ENCODE measurements at places on chromosomes 5 and 9. TPM values are rescaled to one million over a fixed set of nuclear protein-coding genes. Genes with fewer than 3 reads are reported as not detected.

- H3K27me3 ChIP-seq: no peaks in the 10 kb centered on the region
- H3K4me3 ChIP-seq: no peak overlapping the region
- no peak for DNase-seq
- no peaks in the 10 kb centered on the region for H3K4me1 ChIP-seq
Observed at GRCh38 chr5:145701404-145701803, 133.7 kb downstream of the PRELID2 start.

DNA sequence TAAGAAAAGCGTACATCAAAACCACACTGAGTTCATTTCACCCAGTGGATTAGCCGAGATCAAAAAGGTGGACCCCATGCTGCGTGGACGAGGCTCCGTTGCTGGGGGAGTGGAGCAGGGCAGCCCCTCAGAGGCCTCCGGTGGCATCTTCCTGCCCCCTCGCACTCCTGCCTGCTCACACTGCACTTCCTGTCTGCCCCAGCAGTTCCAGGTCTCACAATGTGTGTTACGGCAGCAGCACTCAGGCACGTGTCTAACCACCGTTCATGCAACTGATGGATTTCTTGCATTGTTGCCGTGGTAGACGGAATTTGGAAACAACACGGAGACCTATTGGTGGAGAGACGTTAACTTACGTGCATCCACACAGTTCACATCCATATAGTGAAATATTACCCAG is 196.6 kb upstream of the OTULINL start:
- no peak overlapping the region for H3K4me3 ChIP-seq
- peak overlapping the region; percentile 59 for H3K27ac ChIP-seq
- no peak for DNase-seq
- H3K4me1 ChIP-seq: peaks cover 5% of the 10 kb centered on the region
- no peaks in the 10 kb centered on the region for H3K36me3 ChIP-seq

DNA sequence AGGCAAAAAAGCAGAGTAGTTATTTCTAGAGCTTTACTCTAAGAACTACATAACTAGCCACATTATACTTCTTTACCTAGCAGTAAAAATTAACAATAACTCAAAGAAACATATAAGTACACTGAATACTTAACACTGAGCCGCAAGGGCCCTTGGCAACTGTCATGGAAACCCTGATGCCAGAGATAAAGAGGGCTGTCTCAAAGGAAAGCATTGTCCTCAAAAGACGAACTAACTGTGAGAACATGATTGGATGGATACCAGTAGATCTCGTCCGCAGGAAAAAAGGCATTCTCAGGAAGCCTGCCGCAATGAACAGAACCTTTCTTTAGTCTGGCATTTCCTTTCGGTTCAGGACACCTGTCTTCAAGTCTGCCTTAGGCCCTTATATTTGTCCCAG is 379.0 kb upstream of the SLC30A5 start:
- no peak overlapping the region for H3K27ac ChIP-seq
- no peak for DNase-seq
- no peaks in the 10 kb centered on the region for H3K27me3 ChIP-seq
- H3K36me3 ChIP-seq: no peaks in the 10 kb centered on the region
- H3K4me1 ChIP-seq: no peaks in the 10 kb centered on the region
- no peak overlapping the region for H3K4me3 ChIP-seq

DNA sequence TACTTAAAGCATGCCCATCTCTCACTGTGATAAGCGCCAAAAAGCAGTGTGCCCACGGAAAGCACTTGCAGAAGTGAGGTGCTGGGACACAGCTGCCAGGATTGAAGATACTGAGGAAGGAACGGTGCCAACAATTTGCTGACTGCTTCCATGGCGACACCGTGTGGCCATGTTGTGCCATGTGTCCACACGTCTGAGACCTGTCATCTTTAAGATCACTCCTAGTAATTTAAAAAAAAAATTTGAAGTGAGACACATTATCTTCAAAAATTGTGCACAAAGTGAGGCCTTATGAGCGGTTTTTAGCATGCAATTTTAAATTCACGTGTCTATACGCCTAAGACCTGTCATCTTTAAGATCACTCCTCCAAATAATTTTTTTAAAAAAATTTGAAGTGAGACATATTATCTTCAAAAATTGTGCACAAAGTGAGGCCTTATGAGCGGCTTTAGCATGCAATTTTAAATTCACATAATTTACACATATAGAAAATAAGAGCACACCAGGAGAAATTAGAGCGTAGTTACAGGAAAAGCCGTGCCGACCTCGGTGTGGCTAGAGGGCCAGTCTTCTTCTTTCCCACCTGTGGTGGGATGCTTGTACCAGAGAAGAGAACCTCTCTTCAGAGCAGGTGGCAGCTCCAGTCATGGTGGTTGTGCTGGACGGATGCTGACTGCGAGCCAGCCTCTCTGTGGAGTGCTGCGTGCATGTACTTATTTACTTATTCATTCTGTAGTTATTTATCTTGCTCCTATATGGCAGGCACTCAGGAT is 21.4 kb upstream of the FLT4 start:
- H3K36me3 ChIP-seq: no peaks in the 10 kb centered on the region
- DNase-seq: peak; percentile 76
- H3K27me3 ChIP-seq: no peaks in the 10 kb centered on the region
- H3K4me1 ChIP-seq: no peaks in the 10 kb centered on the region
- no peak overlapping the region for H3K4me3 ChIP-seq
- H3K27ac ChIP-seq: no peak overlapping the region

- no peaks in the 10 kb centered on the region for H3K27me3 ChIP-seq
- no peak overlapping the region for H3K27ac ChIP-seq
- DNase-seq: no peak
- H3K4me1 ChIP-seq: no peaks in the 10 kb centered on the region
- H3K36me3 ChIP-seq: no peaks in the 10 kb centered on the region
- H3K4me3 ChIP-seq: no peak overlapping the region
Observed at GRCh38 chr5:77558266-77558665, 66.2 kb upstream of the WDR41 start.

GRCh38 chr5:581266-581665 is 30.9 kb upstream of the CEP72 start:
- H3K4me1 ChIP-seq: no peaks in the 10 kb centered on the region
- peak; percentile 7 for DNase-seq
- no peaks in the 10 kb centered on the region for H3K36me3 ChIP-seq
- no peak overlapping the region for H3K27ac ChIP-seq

CCL27 gene
- 3.1 TPM for total RNA-seq

DNA sequence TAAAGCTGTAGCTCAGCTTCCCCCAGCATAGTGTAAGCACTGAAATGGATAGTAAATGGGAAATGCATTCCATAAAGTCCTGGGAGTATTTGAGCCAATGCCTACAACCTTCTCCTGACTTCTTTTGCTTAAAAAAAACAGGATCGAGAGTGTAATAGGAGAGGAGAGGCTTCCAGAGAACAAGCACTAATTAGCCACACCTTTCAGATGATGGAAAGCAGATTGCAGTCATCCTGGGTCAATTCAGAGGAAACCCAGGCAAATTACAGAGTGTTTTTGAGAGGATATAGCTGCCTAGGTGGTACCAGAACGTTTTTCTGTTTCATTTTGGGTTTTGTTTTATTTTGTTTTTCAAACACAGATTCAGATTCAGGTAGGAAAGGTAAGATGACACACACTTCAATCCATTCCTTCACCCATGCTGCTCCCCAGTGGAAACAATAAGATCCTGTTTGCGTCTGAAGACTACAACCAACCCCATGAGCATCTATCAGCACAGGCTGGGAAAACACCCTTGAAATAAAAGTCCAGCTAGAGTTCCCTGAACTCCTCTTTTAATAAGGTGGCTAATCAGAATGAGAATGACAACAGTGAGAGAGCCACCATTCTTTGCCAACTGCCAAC is 95.6 kb downstream of the RFK start:
- no peaks in the 10 kb centered on the region for H3K36me3 ChIP-seq
- no peaks in the 10 kb centered on the region for H3K27me3 ChIP-seq
- no peak overlapping the region for H3K4me3 ChIP-seq
- H3K27ac ChIP-seq: no peak overlapping the region
- no peaks in the 10 kb centered on the region for H3K4me1 ChIP-seq
- no peak for DNase-seq

DAB2IP gene
- total RNA-seq: 102 TPM

DNA sequence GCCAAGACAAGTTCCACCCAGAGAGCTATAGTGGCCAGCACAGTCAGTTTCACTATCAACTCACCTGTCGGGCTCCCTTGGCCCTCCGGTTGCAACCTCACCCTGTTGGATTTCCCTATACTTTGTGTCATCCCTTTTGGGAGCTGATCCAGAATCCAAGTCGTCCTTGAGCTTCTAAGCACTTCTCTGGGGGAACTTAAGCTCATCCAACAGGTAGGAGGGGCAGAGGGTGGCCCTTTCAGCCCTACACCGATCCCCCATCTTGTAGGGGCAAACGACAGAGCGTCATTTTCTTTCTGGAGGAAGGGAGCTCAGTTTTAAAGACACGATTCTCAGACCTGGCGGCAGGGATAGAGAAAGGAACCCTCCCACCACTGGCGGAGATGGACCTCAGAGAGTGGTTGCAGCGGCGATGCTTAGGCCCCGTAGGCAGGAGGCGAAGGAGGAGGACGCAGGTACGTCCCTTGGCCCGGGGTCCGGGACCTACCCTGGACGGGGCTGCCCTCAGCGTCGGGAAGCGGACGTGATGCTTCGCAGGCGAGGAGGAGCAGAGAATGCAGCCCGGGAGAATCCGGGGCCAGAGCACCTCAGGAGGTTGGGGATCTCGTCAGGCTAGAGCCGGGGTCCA is 519 bp downstream of the ZER1 start:
- no peaks in the 10 kb centered on the region for H3K27me3 ChIP-seq
- peak overlapping the region; percentile 79 for H3K27ac ChIP-seq
- peak overlapping the region; percentile 99 for H3K4me3 ChIP-seq
- H3K4me1 ChIP-seq: peaks cover 14% of the 10 kb centered on the region
- H3K36me3 ChIP-seq: no peaks in the 10 kb centered on the region

PPP3R2 gene
- total RNA-seq: 18.0 TPM

DNA sequence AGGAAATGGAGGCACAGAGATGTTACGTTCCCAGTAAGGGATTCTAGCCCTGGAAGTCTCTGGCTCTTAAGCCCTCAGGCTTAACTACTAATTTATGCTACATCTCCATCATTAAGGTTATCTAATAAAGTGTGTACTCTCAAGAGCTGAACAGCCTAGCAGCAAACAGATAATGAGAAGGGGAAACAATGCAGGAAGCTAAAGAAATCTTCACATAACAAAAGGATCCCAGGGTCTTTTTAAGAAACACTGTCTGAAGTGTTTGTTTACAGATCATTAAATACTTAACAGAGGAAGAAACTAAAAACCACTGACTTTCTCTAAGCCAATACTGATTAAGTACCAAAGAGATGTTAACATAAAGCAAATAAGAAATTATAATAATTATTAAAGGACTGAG is 129.0 kb downstream of the PAPPA start:
- H3K4me3 ChIP-seq: no peak overlapping the region
- no peaks in the 10 kb centered on the region for H3K27me3 ChIP-seq
- H3K27ac ChIP-seq: no peak overlapping the region

FUT7 gene
- 0.06 TPM for total RNA-seq

SLC34A3 gene
- total RNA-seq: 0.25 TPM

- H3K4me1 ChIP-seq: peaks cover 63% of the 10 kb centered on the region
- H3K27ac ChIP-seq: peak overlapping the region; percentile 85
- H3K36me3 ChIP-seq: no peaks in the 10 kb centered on the region
- no peaks in the 10 kb centered on the region for H3K27me3 ChIP-seq
Observed at GRCh38 chr9:2125906-2126305, 110.8 kb downstream of the SMARCA2 start.

SV2C gene
- total RNA-seq: 0.56 TPM

ARID3C gene
- total RNA-seq: 0.31 TPM

ARHGAP26 gene
- total RNA-seq: 98.7 TPM

- DNase-seq: no peak
- H3K4me3 ChIP-seq: no peak overlapping the region
- H3K4me1 ChIP-seq: peaks cover 19% of the 10 kb centered on the region
- H3K36me3 ChIP-seq: no peaks in the 10 kb centered on the region
- no peaks in the 10 kb centered on the region for H3K27me3 ChIP-seq
Observed at GRCh38 chr9:94870793-94871558, 144.5 kb downstream of the AOPEP start.

DNA sequence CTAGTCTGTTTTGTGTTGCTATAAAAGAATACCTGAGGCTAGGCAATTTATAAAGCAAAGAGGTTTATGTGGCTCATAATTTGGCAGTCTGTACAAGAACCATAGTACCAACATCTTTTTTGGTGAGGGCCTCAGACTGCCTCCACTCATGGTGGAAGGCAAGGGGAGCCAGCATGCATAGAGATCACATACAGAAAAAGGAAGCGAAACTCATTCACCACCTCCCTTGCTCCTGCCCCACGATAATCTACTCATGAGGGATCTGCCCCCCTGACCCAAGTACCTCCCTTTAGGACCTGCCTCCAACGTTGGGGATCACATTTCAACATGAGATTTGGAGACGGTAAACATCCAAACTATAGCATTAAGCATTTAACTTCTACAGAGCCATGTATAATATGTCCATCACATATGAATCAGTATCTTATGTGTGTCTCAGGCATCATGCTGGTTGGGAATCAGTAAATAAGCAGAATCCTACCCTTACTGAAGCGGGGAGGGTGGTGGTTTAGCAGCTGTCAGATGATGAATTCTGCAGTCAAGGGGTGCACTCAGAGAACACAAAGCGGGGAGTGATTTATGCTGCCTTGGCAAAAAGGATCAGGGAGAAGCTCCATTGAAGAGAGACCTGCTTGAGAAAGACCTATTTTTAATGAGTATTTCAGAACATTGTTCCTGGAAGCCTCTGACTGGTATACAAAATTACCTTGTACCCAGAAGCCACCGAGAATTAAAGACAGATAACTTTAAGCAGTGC is 34.8 kb downstream of the HMGXB3 start:
- no peak overlapping the region for H3K27ac ChIP-seq
- H3K4me3 ChIP-seq: no peak overlapping the region
- no peak for DNase-seq
- no peaks in the 10 kb centered on the region for H3K27me3 ChIP-seq

- no peaks in the 10 kb centered on the region for H3K27me3 ChIP-seq
- no peaks in the 10 kb centered on the region for H3K4me1 ChIP-seq
- no peaks in the 10 kb centered on the region for H3K36me3 ChIP-seq
- H3K27ac ChIP-seq: no peak overlapping the region
- no peak for DNase-seq
Observed at GRCh38 chr5:22631683-22632082, 221.5 kb downstream of the CDH12 start.

DNA sequence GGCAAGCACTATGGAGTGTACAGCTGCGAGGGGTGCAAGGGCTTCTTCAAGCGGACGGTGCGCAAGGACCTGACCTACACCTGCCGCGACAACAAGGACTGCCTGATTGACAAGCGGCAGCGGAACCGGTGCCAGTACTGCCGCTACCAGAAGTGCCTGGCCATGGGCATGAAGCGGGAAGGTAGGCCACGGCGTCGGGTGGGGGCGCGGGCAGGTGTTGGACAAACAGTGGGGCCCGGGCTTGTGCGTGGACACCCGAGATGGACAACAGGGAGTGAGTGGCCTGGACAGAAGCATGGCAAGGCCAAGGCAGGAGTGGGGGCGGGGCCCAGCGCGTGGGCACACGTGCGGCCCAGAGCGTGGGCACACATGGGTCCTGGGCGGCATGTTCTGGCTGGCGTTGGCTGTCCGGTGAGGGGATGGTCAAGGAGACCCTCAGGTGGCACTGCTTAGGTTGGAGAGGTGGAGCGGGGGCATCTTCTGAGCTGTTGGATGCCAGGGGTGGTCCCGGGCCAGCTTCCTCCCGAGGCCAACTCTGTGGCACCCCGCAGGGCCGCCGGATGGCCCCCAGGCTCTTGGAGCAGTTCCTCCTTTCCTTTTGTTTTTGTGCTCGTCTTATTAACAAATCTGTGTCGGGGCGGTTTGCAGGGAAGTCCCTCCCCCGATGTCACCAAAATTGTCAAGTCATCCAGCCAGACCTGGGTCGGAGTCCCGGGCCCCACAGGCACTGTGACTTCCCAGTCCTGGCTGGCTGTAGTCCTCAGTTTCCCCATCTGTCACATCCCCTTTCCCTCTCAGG is 82.9 kb downstream of the RXRA start:
- H3K36me3 ChIP-seq: no peaks in the 10 kb centered on the region
- H3K27me3 ChIP-seq: no peaks in the 10 kb centered on the region
- DNase-seq: no peak
- H3K4me3 ChIP-seq: no peak overlapping the region

HRCT1 gene
- total RNA-seq: 6.5 TPM

CATSPER3 gene
- 21.7 TPM for total RNA-seq
